ENCODE measurements at places on chromosomes 5 and 9. TPM values are rescaled to one million over a fixed set of nuclear protein-coding genes. Genes with fewer than 3 reads are reported as not detected.

DNM1 gene
- total RNA-seq, result 4.3 TPM

NRG2 gene
- total RNA-seq, result 5.7 TPM

CTSV gene
- total RNA-seq, result 79.9 TPM

GRM6 gene
- not detected for total RNA-seq

CCL27 gene
- total RNA-seq, result 256 TPM

PAM gene
- 46.8 TPM for total RNA-seq

CER1 gene
- total RNA-seq, result not detected

BARX1 gene
- not detected for total RNA-seq

PCDHGA1 gene
- total RNA-seq, result 0.32 TPM

SHOC1 gene
- total RNA-seq, result 1.2 TPM

SLC6A7 gene
- not detected for total RNA-seq

ORM2 gene
- total RNA-seq, result not detected

DNA sequence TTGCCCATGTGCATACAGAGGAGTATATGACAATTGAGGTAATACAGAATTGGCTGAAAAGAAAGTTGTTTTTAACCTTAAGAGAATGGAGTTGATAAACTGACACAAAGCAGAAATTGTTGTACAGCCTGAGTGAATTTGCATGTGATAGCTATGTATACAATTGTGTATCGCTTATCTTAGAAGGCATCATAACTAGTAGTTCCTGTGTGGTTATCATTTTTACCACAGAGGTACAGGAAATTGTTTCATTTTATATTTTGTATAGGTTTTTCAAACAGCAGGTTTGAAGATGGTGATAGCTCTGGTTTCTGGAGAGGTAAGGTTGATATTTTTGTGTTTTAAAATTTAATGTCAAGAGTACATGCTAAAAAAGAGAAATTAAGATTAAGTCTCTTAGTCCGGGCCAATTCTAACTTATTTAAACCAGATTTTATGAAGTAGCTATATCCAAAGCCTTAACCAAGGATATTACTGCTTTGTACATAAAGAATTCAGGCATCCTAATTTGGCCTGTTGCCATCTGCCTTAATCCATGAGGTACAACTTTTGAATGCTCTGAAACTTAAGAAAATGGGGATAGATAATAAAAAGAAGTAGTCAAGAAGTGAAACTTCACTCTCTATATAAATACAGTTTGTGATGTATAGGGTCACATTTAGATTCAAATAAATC, 26.0 kb downstream of the DDX4 start:
- DNase-seq, result no peak

- DNase-seq, result no peak
Observed at GRCh38 chr9:90365666-90366065, 277.0 kb downstream of the DIRAS2 start.

DNA sequence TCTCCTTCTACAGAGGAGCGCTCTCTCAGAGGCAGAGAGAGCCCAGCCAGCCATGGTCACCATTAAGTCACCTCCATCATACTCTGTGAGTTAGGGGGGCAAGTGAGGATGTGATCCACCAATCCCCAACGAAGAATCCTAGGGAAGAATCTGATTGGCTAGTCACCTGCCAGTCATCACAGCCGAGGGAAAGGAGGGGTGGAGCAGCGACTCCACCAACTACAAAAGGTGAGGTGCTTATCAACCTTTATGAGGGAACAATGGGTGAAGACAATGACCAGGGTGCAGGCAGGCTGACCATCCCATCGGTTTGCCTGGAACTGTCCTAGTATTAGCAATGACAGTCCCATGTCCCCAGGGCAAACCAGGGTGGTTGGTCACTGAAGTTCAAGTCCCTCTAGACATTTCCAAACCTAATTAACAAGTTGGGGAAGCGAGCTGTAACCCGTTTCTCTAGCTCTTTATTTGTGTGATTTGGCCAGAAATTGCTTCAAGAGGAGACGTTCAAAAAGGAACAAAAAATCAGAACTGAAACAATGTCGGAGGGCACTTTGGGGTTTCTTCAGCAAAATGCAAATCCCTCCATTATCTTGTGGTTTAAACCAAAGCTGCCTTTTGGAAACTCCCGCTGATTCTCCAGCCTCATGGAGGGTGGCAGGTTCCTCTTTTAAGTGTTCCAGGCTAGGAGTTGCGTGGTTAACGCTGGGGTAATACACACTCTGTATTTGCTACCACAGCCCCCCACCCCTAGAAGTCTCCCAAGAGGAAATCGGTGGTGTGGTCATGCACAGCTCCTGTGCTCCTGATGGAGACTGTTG, 18.8 kb upstream of the FCN1 start:
- no peak for DNase-seq

GRCh38 chr5:138141734-138142133, 2.5 kb upstream of the NME5 start:
- DNase-seq, result no peak

GRCh38 chr5:150322202-150322601, 19.5 kb upstream of the ARSI start:
- no peak for DNase-seq

DNA sequence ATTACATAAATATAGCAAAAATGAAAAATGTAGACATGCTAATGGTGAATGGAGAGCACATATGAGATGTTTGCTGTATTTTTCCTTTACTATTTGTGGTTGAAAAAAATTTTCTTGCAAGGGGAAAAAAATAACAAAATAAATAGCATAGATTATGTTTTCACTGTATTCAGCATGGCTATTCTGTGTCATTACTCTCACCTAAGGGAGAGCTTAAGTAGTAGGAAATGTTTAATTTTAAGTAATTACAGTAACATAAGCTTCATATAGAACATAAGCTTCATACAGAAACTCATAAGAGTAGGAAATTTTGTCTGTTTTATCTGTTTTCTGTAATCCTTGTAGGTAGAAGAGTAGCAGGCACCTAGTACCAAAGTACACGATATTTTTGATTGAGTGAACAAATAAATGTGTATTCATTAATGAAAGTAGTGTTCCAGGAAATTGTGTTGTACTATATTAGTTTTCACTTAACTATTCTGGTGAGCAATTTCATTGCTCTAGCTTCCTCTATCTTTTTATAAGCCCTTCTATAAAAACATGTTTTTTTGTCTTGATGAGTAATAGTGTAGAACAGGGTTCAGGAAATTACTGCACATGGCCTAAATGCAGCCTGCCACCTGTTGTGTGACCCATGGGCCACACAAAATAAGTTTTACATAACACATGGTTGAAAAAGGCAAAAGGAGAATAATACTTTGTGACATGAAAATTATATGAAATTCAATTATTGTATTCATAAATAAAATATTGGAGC, 1025.0 kb upstream of the CDH10 start:
- DNase-seq, result no peak

- no peak for DNase-seq
Observed at GRCh38 chr9:91298311-91298710, 63.4 kb downstream of the AUH start.

DNA sequence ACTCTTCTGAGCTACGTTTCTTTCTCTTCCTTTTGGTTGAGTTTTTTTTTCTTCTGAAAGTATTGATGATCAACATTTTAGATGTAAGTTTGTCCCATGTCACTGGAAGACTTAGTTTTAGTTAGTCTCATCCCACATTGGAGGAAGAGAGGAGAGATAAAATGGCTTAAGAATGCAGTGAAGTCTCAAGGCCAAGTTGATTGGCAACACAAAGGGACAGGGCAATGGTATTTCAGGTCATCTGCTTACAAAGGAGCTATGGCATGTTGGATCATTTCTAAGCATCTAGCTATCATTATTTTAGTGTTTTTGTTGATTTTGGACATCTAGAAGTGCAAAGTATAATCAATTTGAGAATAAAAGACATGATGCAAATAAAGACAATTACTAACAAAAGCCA, 58.6 kb downstream of the CDKN2A start:
- DNase-seq, result no peak

- DNase-seq, result no peak
Observed at GRCh38 chr9:94441796-94442195, 113.1 kb upstream of the PCAT7 start.

GRCh38 chr9:93682155-93682968, 106.0 kb downstream of the PHF2 start:
- DNase-seq, result peak; percentile 83

DNA sequence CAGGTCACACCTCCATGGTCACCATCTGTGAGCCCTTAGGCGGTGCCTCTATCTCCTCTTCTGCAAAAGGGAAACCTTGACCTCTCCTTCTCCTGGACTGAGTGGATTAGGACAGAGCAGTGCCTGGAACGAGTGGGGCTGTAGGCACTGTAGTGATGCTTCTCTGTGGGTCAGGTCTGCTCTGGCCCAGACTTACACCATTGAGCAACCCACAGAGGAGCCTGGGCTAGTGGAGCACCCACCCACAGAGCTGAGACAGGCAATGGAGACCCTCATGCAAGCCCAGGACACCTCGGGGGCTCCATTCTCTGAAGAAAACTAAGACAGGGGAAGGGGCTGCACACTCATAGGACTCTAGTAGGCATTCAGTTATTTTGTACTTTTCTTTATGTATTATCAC, 400.6 kb downstream of the GADD45G start:
- no peak for DNase-seq

- DNase-seq, result peak; percentile 76
Observed at GRCh38 chr9:71783120-71783523, 14.8 kb upstream of the CEMIP2 start.

DNA sequence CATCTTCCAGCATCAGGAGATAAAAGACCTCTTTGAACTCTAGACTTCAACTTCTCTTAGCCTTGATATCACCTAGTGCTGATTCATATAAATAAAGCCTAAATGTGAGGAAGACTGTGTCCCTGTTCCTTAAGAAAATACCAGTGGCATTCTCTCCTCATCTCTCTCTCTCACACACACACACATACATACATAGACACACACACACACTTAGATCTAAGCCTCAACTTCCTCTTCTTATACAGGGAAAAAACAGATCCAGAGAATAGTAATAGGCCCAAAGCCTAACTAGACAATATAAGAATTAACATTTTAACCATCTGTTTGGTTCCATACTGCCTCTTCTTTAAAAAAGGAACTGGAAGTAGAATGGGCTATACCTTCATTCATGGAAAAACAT, 195.3 kb upstream of the NR4A3 start:
- DNase-seq, result no peak

DNA sequence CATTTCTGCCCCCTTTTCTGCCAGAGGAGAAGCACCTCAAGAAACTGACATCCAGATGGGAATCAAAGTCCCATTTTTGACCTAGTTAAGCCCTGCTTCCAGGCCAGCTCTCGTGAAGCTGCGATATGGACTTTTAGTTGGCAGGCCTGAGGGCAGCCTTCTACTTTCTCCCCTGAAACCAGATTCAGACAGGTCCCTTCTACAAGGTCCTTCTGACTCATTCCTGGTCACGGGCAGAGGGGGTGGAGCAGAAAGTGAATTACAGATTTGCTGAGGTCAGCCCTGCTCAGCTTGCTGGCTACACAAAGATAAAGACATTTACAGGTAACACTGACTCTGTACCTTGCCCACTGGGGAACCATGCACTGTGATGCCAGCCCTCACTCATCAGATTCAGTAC, 52.8 kb upstream of the TUT7 start:
- no peak for DNase-seq

DNA sequence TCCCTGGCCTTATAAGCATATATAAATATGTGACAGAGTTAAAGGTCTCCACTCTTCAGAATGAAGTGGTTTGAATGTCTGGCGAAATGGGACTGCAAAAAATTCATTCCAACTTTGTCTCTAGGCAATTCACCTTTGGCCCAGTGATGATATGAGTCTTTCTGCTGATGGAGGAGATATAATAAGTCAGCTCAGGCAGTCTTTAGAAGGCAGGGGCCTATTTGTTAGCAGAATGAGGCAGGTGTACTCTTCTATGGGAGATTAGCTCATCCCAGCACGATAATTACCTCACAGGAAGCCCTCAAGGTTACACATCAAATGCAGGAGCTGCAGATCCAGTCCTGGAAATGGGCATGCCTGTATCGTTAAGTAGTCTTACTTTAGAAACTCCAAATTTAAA, 300.5 kb downstream of the NR2F1-AS1 start:
- no peak for DNase-seq

GRCh38 chr9:34145165-34145564, 18.7 kb upstream of the DCAF12 start:
- no peak for DNase-seq

DNA sequence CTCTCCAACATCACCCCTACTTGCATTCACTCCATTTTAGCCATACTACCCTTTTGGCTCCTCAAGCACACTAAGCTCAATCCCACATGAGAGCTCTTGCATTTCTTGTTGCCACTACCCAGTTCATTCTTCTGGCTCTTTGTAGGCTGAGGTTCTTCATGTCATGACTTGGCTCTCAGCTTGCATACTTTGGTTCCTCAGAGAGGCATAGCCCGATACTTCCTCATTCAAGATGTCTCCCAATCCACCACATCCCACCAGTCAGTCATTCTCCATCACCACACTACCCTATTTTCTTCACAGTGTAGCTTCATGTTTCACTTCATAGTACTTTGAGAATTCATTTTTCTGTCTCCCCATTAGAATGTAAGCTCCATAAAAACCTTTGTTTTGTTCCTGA, 116.7 kb downstream of the NR6A1 start:
- DNase-seq, result no peak

GRCh38 chr5:122366501-122366900, 54.5 kb downstream of the SNCAIP start:
- DNase-seq, result no peak
